DMS153 (cell line): ENCODE measurements at places on chromosomes 2 and 18.

DNA sequence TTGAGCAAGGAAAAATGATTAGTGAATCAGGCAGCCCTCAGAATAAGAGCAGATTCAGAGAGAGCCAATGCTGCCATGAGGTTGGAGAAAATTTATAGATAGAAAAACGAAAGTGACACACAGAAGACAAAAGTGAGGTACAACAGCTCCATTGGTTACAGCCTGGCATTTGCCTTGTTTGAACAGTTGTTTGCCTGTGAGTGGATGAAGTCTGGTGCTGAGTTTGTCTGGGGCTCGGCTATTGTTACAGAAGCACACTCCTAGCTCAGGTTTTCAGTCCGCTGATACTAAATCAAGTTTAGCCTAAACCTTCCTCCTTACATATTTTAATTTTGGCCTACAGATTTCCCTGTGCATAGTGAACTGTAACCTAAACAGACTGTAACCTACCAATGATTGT lies 387.8 kb upstream of the RAB12 start:
- DNase-seq: no peak

- DNase-seq: no peak
Measured at GRCh38 chr18:46035696-46036680, 36.1 kb downstream of the PSTPIP2 start.

GRCh38 chr2:106189764-106190468 lies 4.2 kb downstream of the UXS1 start:
- DNase-seq: no peak

DNA sequence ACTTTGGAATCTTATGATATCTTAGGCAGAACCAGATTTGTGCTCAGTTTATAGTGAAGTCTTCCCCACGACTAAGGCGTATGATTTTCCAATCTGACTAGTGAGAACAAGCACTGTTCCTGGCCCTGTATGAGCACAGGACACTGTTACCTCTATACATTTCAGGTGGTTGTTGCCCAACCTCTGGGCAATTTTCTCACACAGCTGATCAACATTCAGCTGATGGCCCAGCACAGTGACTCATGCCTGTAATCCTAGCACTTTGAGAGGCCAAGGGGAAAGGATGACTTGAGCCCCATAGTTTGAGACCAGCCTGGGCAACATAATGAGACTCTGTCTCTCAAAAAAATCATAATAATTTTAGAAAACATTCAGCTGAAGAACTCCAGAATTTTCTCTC lies 119.5 kb downstream of the ASXL3 start:
- no peak for DNase-seq

DNA sequence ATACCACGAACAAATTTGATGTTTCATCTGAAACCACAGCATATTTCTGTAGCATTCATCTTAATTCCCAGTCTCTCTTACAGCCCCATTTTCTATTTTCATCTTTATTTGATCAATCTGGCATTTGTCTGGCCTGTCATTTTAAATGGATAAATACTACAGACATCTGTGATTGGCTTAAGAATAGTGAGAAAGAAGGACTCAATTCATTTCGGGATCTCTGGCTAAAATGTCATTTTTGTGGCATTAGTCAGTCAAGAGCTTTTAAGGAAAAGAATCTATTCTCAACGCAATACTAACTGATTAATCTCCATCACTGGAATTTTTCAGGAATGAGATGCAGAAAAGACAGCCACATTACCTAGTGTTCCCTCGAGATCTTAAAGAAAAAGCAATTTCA lies 585.9 kb downstream of the IRS1 start:
- no peak for DNase-seq
